ENCODE measurements at places on chromosomes 6 and 20. TPM values are rescaled to one million over a fixed set of nuclear protein-coding genes. Genes with fewer than 3 reads are reported as not detected.

DNA sequence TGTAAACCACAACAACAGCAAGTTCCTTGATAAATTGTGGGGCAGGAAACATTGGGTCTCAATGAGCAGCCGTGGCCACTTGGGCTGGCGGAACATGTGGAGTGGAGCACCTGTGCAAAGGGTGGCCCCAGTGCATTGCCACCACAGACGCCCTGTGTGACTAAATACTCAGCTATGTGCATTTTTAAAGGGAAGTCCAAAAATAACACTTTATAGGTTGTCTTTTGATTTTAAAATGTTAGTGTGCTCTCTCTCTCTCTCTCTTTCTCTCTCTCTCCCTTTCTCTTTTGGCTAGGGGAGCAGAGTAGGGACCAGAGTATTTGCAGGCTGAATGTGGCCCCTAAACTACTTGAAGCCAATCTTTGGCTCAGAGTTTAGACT lies 236.3 kb downstream of the BCAS1 start:
- DNase-seq = no peak

GATA5 gene
- total RNA-seq = 1.6 TPM

DNA sequence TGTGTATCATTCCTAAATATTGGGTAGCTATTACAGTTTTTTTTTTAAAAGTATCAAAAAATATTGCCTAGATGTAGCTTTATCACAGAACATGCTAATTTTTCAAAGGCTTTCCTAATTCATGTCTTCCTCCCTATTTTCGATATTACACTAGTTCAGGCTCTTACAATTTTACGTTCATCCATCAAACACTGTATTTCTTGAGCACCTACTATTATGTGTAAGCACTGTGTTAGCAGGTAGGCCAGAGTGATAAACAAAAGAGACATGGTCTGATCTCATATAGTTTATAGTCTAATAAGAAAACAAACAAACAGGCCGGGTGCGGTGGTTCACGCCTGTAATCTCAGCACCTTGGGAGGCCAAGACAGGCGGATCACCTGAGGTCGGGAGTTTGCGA lies 69.5 kb downstream of the FAM217A start:
- no peak for DNase-seq

ASXL1 gene
- 29.1 TPM for total RNA-seq

- DNase-seq = no peak
These were observed 1.3 kb downstream of the MAN1A1 start for GRCh38 chr6:119348096-119348747.

DNA sequence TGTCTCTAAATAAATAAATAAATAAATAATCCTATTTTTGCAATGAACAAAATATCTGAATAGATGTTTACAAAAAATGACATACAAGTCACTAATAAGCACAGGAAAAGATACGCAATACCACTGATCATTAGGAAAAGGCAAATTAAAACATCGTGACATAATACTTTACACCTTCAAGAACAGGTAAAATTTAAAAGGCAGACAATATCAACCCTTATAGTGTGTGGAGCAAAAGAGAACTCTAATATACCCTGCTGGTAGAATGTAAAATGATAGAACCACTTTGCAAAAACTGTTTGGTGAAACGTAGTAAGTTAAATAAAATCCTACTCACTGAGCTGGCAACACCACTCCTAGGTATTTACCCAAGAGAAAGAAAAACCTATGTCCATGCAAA lies 67.4 kb downstream of the ZMYND8 start:
- DNase-seq = no peak

- no peak for DNase-seq
These were observed 29.4 kb downstream of the ABHD12 start for GRCh38 chr20:25361287-25361683.

DNA sequence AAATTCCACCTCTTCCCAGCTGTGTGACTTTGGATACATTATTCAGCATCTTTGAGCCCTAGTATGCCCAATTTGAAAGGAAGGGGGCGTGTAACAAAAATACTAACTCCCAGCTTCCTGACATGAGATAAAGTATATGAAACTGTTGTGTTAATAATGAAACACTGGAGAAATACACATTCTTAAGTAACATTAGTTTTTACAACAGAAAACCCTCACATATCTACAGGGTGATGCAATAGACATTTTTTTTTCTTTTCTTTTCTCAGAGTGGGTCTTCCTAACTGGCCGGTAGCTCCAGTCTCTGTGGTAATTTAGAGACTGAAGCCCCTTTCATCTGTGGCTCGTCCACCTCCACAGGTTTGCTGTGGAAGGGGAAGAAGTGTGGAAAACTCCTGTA lies 79.5 kb downstream of the CD83 start:
- DNase-seq = no peak

BPIFB1 gene
- total RNA-seq = not detected

RNF182 gene
- total RNA-seq = 0.42 TPM

- DNase-seq = no peak
These were observed at the start of gene HLA-DRB1 for GRCh38 chr6:32589596-32590449. Gene HLA-DRB1, minus strand, starts transcription at chr6:32589848. Its CDS starts 106 bp downstream, at chr6:32589742.

DNA sequence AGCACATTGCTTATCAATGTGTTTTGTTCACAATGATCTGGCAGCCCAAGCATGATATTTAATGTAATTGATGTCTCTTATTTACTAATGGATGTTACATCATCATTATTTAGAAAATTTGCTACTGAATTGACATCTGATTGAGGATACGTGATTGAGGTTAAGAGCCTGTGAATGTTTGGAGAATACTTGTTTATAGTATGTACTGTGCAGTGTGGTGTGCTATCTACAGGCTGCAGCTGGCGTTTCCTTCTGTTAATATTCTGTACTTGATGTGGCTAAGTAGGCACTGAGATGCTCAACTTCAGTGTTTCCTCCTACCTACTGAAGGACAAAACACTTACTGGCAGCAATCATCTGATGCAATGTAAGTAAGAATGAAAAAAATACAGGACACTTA lies 709.6 kb upstream of the FLRT3 start:
- DNase-seq = no peak

PNLDC1 gene
- 2.5 TPM for total RNA-seq

OXT gene
- total RNA-seq = not detected

- DNase-seq = no peak
These were observed 43.9 kb downstream of the RBM38 start for GRCh38 chr20:57435105-57435497.

DNA sequence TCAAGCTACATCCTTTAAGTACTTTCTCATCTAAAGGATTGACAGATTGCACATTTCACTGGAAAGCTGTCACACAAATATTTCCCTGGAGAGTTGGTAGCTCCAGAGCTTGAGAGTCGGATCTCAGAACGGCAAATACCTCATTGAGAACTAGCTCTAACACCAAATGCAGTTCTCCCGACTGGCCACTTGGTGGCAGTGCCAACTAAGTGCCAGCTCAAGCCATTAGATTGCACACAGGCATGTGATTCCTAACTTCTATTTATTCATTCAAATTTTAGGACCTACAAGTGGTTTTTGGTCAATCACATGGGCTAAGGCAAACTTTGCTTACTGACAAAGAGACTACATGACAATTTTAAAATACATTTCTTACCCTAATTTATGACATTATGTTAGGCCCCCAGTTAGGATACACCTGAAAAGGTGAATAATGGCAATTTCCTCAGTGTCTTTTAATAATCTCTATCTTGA lies 7.9 kb upstream of the MCHR2 start:
- DNase-seq = no peak

GRCh38 chr20:13913572-13913971 lies 76.8 kb downstream of the SEL1L2 start:
- DNase-seq = no peak

- DNase-seq = no peak
These were observed 116.5 kb downstream of the FAM120B start for GRCh38 chr6:170423030-170423429.

DNA sequence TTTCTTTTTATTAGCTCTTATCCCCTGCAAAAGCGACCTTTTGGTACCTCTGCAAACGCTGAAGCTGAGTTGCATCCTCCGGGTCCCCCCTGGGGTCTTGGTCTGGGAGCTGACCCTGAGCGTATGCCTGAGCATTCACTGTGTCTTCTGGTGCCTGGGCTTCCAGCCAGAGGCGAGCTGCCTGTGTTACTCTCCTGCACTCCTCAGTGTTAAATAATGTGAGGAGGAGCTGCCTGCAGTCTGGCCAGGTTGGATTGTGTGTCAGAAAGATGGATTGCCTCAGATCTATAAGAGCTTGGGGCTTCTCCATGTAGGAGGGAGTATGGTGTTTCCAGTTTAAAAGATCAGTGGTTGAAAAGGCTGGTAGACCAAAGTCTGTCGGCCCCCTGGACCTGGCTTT lies 8.7 kb upstream of the GMPR start:
- DNase-seq = no peak

GRCh38 chr20:49320460-49320859 lies 42.6 kb upstream of the ZNFX1 start:
- DNase-seq = no peak

GRCh38 chr20:25224941-25225340 lies 22.9 kb upstream of the PYGB start:
- DNase-seq = no peak

EBF4 gene
- total RNA-seq = 9.9 TPM

GRCh38 chr6:69820438-69820837 lies 23.6 kb upstream of the LMBRD1 start:
- DNase-seq = no peak

DNA sequence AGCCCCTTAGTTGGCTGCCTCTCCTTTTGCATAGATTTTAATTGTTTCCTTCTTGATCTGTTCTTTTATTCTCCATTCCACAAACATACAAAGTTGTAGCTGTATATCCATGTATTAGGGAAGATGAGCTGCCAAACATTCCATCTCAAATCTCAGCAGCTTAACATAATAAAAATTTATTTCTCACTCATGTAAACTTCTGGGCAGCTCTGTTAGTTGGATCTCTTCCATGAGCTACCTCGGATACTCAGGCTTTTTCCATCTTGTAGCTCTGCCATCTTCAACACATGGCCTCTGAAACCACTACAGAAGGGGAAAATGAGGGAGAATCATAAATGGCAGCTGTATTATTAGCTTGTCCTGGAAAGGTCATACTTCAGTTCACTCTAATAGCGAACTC lies 149.4 kb upstream of the BMP2 start:
- no peak for DNase-seq

DNA sequence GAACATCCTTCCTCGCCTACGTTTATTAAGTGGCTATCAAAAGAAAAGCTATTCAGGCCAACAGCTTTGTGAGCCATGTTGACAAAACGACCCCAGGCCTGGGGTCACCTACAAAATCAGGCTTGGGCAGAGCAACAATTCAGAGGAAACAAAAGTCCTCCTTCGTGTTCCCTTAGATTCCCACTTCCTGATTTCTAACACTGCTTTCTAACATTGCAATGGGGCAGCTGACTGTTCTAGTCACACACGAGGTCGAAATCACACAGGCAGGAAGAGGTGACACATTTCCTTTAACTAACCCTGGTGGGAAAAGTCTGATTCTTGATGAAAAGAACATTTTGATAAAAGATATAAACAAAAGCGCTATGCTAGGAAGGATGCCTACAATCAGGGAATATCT lies 31.9 kb downstream of the WDR27 start:
- no peak for DNase-seq

- DNase-seq = no peak
These were observed 30.0 kb downstream of the KCNG1 start for GRCh38 chr20:50992733-50993457.

- no peak for DNase-seq
These were observed 27.1 kb downstream of the COL20A1 start for GRCh38 chr20:63320041-63320511.

DNA sequence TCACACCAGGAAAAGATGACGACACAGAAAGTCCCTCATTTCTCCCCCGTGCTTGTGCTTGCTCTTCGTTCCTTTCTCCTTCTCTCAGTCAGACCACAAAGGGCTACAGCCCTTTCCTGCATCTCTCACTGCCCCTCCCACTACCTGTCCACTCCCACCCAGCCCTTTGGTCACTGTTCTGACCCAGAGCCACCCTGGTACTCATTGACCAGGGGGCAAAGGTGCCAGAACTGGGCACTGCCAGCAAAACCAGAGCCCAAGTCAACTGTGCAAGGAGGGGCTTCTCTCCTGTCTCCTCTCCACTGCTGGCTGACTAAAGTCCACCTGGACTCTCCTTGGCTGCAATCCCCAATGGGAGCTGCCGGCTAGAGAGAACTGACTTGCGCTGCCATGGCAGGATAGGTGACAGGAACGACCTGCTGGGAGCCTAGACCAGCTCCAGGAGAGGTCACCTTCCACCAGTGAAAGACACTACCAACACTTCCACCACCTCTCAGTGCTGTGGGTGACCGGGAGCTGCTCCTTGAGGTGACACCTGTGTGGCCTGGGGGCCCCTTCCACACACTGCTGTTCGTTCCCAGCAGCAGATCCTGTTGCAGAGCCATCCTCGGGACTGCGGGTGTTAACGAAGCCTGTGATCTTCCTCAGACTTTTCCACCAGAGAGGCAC lies 32.8 kb downstream of the KCNK17 start:
- no peak for DNase-seq

DNA sequence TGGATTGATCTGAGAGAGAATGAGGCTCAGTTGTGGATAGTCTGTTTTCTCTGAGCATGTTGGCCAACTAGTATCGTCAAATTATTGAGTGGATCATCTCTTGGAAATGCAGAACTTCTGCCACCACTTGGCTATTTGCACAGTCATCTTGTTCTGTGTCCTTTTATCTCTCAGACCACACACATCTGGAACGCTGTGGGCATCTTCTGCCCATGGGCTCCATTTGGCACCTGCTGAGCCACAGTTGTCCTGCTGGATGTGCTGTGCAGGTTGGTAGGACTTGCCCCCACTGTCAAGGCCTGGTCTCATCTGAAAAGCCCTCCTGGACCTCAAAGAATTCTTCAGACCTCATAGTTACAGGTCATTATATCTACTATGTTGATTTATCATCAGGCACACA lies 16.7 kb upstream of the C20orf144 start:
- no peak for DNase-seq

- no peak for DNase-seq
These were observed 17.7 kb downstream of the POM121L2 start for GRCh38 chr6:27294409-27294808.

C6orf15 gene
- 17.8 TPM for total RNA-seq

DNA sequence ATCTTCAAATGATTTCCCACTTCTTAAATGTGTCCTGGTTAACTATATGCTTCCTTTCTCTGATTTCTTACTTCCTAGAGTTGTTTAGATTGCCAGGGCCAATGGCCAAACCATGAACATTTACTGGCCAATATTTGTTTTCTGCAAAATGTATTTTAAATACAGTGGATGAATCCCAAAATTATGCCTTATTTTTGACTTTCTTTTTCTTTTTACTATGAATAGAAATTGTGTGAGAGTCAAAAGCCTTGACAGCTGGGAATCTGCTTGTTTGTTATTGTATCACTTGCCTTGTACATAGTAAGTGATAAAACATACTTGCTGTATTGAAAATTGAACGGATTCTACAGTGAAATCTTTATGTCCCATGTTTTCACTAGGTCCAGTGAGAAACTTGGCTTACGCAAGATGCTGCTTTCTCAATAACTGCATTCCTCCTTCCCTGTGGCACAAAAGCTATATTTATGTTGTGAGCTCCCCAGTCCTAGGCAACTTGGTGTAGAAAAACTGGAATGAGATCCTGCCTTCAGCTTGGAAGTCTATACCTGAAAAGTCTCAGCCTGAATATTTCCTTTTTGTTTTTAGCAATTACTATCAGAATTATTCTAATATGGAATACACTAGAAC lies 295.2 kb downstream of the EPHA7 start:
- DNase-seq = no peak
